B cell (primary cell): ENCODE measurements at places on chromosomes 16 and 17. TPM values are rescaled to one million over a fixed set of nuclear protein-coding genes. Genes with fewer than 3 reads are reported as not detected.

GRCh38 chr17:17403899-17404576, 72.8 kb upstream of the MED9 start:
- DNase-seq, result peak; percentile 78

The PHOSPHO1 gene
- 0.15 TPM in 1 of 2 replicates, not detected in the other for total RNA-seq

DNA sequence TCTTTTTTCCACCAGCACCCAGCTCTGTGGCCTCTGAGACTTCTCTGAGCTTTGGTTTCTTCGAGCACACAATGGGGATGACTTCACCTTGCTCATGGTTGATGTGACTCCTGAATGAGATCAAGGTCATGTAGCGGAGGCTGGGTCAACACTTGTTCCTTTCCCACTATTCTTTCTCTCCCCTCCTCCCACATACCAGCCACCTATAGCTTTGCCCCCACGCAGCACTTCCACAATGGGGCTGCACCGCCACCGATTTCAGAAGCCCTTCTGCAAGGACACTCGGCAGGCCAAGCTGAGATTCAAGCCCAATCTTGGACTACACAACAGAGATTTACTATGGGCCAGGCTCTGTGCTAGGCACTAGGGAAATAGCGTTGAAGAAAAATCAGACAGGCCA, 14.4 kb downstream of the TRIM25 start:
- DNase-seq, result no peak

DNA sequence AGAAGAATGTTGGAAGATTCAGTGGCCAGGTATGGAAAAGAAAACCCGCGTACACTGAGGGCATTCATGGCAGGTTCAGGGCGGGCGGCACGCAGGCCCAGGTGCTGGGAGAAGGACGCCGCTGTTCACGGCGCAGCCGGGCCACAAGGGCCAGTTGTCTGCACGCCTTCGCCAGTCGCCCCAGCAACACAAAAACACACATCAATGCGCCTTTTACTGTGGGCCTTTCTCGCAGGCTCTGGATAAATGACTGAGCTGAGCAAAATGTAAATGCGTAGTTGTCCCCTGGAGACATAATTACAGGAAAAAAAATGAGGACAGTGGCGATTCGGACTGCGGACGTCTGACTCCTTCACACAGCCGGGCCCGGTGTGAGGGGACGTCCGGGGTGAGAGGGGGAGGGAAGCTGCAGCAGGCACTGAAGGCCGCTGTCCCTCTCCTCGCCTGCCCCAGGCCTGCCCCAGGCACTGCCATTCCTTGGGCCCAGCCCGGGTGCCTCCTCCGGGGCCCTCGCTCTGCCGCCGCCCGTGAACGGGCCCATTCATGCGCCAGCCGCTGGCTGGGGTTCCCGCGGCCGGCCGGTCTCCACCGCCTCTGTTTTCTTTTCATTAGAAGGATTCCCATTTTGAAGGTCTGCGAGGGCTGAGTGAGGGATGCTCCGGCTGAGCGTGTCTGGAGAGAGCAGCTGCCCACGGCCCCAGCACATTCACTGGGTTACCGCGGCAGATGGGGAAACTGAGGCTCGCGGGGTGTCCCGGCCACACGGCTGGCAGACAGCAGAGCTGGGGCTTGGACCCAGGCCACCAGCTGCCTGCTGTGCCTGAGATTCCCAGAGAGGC, 6.5 kb upstream of the ZNF469 start:
- DNase-seq, result no peak

The TPSG1 gene
- not detected in 2 replicates for total RNA-seq

The GINS2 gene
- 4.2 and 4.3 TPM in 2 replicates for total RNA-seq

The TEX19 gene
- not detected in 2 replicates for total RNA-seq

DNA sequence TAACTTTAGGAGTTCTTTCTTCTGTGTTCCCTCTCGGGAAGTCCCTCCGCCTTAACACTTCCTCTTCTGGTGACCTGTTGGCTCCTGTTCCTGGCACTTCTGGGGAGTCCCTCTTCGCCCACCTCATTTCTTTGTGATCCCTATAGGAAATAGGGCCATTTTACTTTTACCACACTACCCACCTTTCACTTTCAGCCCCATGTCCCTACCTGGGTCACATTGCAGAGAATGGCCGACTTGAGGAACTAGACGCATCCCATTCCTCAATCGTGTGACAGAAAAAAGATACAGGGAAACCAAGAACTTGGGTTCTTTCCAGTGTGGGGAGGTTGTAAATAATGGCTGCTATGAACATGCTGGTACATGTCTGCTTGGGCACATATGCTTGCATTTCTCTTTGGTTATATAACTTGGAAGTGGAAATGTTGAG, 6.6 kb downstream of the IL21R start:
- peak; percentile 61 for DNase-seq

DNA sequence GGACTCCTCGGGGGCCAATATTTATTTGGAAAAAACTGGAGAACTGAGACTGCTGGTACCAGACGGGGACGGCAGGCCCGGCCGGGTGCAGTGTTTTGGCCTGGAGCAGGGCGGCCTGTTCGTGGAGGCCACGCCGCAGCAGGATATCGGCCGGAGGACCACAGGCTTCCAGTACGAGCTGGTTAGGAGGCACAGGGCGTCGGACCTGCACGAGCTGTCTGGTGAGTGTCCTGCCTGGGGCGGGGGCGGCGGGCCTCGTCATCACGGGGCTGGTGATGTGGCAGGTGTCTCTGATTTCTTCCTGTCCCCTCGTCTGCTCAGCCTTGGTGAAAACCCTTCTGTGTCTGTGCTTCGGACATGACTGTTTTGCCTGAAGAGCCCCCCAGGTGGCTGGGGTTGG, 5.7 kb downstream of the METRNL start:
- DNase-seq, result no peak

DNA sequence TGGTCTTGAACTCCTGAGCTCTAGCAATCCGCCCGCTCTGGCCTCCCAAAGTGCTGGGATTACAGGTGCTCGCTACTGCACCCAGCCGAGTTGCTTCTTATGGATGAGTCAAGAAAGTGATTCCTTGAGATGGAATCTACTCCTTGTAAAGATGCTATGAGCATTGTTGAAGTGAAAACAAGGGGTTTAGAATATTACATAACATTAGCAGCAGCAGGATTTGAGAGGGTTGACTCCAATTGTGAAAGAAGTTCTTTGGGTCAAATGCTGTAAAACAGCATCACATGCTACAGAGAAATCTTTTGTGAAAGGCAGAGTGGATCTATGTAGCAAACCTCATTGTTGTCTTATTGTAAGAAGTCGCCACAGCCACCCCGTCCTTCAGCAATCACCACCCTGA, 72.7 kb downstream of the NT5M start:
- DNase-seq, result no peak

The CAVIN1 gene
- total RNA-seq, result not detected in 2 replicates

- no peak for DNase-seq
These were observed 21.6 kb downstream of the CD300LF start for GRCh38 chr17:74691151-74691550.

The ZNF287 gene
- 16.6 and 19.3 TPM in 2 replicates for total RNA-seq

DNA sequence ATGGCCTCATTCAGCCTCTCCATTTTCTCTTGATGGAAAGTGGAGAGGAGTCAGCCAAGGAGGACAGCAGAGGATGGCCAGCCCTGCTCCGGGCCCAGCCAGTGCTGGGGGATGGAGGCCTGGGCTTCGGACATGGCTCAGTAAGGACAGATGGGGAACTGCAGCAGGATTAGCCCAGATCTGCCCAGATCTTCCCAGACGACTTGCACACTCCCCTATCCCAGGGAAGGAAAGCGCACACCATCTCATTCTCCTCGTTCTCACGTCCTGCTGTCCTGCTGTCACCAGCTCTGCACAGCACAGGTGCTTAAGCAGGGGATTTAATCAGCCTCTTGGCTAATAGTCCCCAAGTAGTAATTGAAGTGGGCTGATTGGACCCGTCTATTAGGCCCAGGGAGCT, 100.2 kb upstream of the SDK2 start:
- DNase-seq, result no peak

DNA sequence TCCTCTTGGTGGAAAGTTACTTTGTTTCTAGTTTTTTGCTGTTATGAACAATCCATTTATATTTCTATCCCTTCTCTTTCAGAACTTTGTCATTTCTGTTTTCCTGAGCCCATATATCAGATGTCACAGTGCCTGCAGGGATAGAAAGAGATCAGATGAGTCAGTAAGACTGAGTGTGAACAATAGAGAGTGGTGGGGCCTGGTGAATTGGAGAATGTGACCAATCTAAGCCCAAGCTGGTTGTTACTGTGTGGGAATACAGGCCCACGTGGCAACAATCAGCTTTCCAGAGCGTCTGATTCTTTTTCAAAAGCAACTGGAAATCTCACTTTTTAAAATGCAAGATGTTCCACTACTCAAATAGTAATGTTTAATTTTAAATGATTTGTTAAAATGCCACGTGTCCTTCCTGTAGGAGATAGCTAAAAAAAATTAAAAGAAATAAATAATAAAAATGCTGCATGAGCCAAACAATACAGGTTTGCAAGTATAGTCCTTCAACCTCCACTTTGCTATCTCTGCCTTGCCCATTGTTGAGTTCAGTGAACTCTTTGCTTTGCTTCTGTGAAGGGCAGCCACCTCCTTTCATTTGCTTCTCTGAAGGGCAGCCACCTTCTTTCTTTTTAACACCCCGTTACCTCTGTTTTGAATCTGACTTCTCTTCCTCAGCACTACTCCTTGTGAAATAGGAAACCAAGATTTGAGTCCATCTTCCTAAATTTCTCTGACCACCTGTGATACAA, 9.6 kb downstream of the DCTN5 start:
- DNase-seq, result no peak

The KRT33A gene
- total RNA-seq, result not detected in 2 replicates

GRCh38 chr17:77189148-77189547, 48.4 kb downstream of the SEC14L1 start:
- DNase-seq, result peak; percentile 48

- no peak for DNase-seq
These were observed 74.4 kb downstream of the PCTP start for GRCh38 chr17:55825213-55825612.

- DNase-seq, result no peak
These were observed 32.7 kb downstream of the TNFRSF13B start for GRCh38 chr17:16939208-16939576.

The PDXDC1 gene
- 103 and 109 TPM in 2 replicates for total RNA-seq

The DHX38 gene
- 114 and 124 TPM in 2 replicates for total RNA-seq

GRCh38 chr17:40363111-40363827, 1.3 kb downstream of the GJD3 start:
- peak; percentile 80 for DNase-seq

DNA sequence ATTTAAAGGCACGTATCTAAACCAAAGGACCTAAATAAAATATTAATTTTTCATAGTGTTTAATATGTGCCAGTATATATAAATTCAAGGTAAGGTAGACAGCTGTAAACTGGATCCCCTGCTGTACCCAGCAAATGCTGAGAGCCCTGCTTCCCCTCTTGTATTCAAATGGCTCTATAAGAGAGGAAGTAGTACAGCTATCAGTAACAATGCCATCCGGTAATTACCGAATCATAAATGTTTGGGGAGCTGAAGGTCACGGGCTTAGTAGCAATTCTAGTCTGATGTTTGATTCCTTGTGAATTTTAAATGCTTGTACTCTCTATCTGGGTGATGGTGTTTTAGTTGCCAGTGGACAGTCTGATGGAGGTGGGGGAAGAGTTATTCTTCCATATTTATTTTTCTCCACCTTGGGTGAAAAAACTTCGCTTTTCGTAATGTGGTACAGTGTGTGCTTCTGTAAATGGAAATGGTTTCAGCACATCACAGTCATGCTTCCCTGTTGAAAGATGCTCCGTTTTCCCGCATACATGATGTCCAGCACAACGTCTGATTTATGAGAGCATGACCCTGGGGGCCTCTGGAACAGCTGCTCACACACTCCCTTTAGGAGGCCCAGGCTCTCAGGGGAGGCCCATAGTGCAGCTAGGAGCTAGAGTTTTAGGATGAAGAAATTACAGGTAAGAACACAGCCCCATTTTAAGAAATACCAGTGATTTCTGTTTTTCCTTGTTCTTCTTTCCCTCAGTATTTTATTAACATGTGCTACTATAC, 423.9 kb downstream of the WWOX start:
- no peak for DNase-seq

- no peak for DNase-seq
These were observed 10.9 kb downstream of the RAB40C start for GRCh38 chr16:600781-601180.

The KRTAP4-3 gene
- total RNA-seq, result not detected in 2 replicates

DNA sequence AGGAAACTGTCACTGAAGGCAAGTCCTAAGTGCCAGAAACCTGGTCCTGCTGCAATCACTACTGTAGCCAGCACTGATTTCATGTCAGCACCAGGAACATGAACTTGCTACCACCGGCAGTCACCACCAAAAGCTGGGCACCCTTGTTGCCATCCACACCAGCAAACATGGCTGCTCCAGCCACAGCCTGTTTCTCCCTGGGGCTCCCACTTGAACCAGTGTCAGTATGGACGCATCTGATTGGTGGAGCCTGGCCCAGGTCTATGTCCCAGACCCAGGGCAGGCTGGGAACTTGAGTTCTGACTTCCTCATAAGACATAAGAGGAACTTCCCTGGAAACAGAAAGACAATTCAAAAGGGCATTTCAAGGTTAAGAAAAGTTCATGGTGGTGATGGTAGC, 56.5 kb downstream of the COPRS start:
- DNase-seq, result no peak

- DNase-seq, result no peak
These were observed 497.8 kb upstream of the ZFHX3 start for GRCh38 chr16:73545755-73546154.

DNA sequence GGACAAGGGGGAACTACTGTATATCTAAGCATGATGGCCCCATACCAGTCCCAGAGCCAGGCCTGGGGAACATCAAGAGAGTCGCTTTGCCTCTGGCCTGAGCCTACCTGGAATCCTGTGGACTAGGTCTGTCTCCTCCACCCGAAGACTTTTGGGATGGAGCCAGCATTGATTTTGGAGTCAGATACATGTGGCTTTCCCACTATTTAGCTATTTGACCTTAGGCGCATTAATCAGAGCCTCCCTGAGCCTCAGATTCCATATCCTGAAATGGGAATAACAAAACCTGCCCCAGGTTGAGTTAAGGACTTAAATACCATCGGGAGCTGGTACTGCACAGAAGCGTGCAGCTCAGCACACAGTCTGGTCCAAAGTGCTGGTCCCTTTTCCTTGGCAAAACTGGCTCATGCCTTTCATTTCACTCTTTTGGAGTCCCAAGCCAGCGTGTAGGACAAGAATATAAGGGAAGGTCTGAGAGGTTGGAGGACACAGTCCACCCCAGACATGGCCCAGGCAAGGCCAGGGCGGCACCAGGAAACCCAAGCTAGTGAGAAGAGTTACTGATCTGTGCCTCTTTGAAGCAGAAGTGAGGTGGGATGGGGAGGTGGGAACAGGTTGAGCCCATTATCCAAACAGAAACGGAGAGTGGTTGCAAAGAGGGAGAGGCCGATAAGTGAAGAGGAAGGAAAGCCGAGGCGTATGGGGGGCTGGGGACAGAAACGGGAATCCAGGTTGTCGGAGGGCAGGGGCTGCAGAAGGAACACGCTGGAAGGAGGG, 986 bp downstream of the FA2H start:
- peak; percentile 14 for DNase-seq
